Tibial artery (tissue), 4 donors: ENCODE measurements at places on chromosomes 7 and 10.

GRCh38 chr7:30990673-30991170 is 27.0 kb downstream of the GHRHR start:
- DNase-seq, result no peak

GRCh38 chr7:66198956-66199355 is 6.2 kb upstream of the TPST1 start:
- DNase-seq, result no peak

DNA sequence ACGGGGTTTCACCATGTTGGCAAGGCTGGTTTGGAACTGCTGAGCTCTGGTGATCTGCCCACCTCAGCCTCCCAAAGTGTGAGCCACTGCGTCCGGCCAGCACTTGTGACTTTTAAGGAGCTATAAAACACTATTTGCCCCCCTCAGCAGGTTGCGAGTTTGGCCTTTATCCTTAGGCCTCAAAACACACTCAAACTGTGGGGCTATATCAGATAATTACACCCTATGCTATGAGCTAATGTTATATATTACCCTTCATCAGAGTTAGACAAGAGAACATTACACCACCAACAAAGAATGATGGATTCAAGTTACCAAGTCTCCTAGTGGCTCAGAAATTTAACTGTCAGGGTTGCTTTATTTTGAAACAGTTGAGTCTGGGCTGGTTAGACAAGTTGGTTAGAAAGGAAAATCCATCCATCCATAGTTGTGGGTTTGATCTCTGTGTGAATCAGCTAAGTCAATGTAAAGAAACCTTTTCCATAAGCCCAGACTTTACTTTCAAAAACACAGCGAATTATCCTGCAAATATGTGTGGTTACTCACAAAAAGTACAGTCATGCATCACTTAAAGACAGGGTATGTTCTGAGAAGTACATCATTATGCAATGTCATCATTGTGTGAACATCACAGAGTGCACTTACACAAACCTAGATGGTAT is 115.8 kb downstream of the SEMA3D start:
- no peak for DNase-seq

- no peak for DNase-seq
Measured at GRCh38 chr10:106111246-106111645, 1053.3 kb downstream of the SORCS1 start.

- DNase-seq, result no peak
Measured at GRCh38 chr7:133293384-133294160, 40.7 kb downstream of the EXOC4 start.
